ENCODE measurements at places on chromosomes 7 and 10. TPM values are rescaled to one million over a fixed set of nuclear protein-coding genes. Genes with fewer than 3 reads are reported as not detected.

Gene ZNF503
- total RNA-seq, result 2.1 TPM

Gene FAM25C
- not detected for total RNA-seq

Gene CNTNAP2
- 0.20 TPM for total RNA-seq

Gene NAMPT
- 200 TPM for total RNA-seq

Gene CRTAC1
- total RNA-seq, result 0.74 TPM

Gene FGF8
- total RNA-seq, result not detected

Gene STAG3
- 0.13 TPM for total RNA-seq

Gene LRRD1
- total RNA-seq, result not detected

Gene USP54
- 9.5 TPM for total RNA-seq

Gene SPDYE1
- not detected for total RNA-seq

Gene TPK1
- total RNA-seq, result 17.7 TPM

Gene PON1
- not detected for total RNA-seq

Gene GIMAP6
- 89.9 TPM for total RNA-seq

Gene CCZ1B
- total RNA-seq, result 11.1 TPM

Gene KIAA1549
- total RNA-seq, result 3.8 TPM

Gene GIMAP5
- total RNA-seq, result 54.7 TPM

Gene ERVW-1
- not detected for total RNA-seq

Gene TAC1
- total RNA-seq, result not detected

Gene FZD1
- total RNA-seq, result 6.0 TPM

Gene ADO
- total RNA-seq, result 16.7 TPM

Gene BMPR1A
- total RNA-seq, result not detected

Gene NEUROD6
- total RNA-seq, result not detected

Gene LIPF
- not detected for total RNA-seq

Gene MYOZ1
- total RNA-seq, result not detected

Gene PLCE1
- total RNA-seq, result 0.13 TPM

Gene SEMA3A
- total RNA-seq, result 5.0 TPM

Measured in mammary microvascular endothelial cell (primary cell).